ENCODE measurements at places on chromosomes 6 and 20. TPM values are rescaled to one million over a fixed set of nuclear protein-coding genes. Genes with fewer than 3 reads are reported as not detected.

DNA sequence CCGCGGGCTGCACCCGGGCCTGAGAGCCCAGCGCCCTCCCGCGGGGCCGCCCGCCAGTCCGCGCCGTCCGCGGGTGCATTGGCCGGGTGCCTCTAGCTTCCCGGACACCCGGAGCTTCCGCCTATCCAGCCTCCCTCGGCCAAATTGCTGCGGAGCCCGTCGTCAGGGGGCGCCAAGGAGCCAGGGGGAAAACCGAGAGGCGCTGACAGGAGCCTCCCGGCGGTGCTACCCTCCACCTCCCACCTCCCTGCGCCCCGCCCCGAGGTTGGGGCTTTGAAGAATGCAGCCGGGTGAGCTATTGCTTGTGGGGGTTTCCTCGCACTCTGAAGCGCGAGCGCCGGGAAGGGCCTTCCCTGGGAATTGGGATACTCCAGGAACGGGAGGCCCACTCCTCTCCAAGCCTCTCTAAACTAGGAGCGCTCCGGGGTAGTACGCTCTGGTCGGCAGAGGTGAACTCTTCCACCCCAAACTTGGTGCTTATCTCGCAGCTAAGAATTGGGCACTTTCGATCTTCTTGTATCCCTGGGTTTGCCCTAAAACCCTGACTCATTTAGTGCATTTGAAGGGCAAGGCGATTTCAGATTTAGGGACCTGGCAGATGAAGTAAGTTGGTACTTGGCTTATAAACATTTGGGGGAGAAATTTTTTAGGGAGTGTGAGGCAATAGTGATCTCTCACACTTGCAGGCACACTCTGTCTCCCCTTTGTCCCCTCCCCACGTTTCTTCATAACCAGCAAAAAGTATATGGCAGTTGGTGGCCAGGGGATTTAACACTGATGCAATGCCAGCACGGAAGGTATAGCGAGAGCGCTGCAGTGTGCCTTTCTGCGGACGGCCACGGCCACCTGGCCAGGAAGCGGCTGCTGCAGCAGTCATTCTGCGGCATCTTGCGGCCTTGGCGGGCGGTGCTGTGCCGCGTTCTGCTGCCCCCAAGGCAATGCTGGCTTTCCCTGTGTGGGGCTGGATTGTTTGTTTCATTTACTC, 556 bp downstream of the BEND6 start:
- DNase-seq = peak; percentile 80

DNA sequence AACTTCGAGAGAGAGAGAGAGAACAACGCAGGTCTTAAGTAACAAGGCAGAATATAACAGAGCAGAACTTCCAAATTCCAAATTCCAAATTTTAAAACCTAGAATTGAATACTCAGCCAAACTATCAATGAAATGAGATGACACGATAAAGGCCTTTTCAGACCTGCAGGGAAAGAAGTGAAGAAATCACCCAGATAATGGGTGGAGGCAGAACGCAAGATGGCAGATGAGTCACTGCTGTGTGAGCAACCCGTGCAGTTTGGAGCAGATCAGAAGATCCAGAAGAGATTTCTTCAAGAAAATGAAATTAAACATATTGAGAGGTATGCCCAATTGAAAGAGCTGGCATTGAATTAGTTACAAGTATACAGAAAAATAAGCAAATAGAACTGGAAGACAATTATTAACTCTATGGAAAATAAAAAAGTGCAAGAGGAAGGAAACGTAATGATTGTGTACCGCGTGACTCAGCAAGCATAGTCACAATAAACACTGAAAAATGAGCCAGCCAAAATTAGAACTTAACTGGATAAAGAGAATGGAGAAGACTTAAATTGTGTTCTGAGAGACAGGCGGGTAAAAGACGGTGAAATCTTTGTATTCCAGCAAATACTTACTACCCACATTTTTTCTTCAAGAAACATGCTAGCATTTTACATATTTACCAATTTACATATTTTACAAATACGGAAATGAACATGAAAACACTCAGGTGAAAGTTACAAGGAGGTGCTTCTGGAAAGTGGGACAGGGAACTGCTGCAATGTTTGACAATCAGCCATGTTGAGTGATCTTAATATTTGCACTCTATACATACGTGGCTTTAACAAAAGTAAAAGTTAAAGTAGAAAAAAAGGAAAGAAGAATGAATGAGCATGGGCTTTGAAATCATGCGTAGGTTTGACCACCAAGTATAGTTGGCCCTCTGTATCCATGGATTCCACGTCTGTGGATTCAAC, 87.9 kb upstream of the CDYL start:
- DNase-seq = no peak

DNA sequence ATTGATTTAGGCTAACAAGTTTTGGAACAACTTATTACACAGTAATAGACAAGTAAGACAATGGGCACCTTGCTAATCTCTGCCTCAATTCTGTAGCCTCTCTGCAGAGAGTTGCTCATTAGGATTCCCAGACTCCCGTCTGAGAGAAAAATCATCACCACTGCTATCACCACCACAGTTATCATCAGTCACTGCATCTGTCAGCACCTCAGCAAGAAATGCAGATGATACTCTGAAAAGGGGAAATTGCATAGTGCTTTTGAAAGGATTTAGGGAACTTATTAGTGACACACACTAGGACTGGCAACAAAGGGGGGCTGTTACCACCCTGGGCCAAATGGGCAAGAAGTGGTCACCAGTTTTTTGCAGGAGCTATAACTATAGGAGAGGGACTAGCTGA, 39.9 kb downstream of the FOXA2 start:
- no peak for DNase-seq

GRCh38 chr6:3007571-3007970, 7.9 kb downstream of the NQO2 start:
- no peak for DNase-seq

DNA sequence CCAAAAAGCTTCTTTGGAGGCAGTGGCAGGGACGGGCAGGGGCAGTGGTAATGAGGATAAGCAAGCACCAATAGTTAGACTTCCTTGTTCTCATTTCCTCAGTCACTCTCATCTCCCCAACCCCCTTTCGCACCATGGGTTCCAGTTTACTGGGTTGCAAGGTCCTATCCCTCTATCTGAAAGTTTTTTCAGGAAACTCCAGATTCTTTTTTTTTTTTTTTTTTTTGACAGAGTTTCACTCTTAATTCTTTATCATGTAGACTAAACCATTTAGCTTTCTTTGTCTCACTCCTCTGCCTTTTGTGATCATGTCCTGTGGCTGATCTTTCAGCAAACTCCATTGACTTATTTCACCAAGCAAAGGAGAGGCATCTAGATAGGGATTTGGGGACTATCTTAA, 51.4 kb upstream of the GMDS start:
- no peak for DNase-seq

DNA sequence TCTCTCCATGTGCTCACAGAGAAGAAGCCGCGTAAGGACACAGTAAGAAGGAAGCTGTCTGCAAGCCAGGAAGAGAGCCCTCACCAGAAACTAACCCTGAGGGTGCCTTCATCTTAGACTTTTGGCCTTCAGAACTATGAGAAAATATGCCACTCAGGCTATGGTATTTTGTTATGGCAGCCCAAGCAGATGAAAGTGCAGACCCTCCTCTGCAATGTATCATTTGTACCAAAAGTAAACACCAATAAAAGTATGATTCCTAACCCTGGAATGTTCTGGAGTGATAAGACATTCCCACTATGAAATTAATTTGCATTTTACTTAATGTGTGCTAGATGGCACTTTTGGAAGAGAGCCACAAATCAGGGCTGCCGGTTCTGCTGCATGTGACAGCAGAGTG, 594.3 kb downstream of the UTRN start:
- DNase-seq = no peak

- DNase-seq = no peak
Observed at GRCh38 chr20:53379014-53379832, 214.4 kb downstream of the ZNF217 start.

HMGCLL1 gene
- total RNA-seq = not detected

Measured in activated naive CD4-positive, alpha-beta T cell treated with anti-CD3 and anti-CD28 coated beads, Interleukin-2, amount 50 U/mL, for 72 hours (primary cell).